ENCODE measurements at places on chromosomes 6 and 20.
A peak's percentile ranks its signal among the peaks of the same experiment; 100 is the strongest.

- no peaks in the 10 kb centered on the region for H3K4me1 ChIP-seq
- H3K27me3 ChIP-seq = no peaks in the 10 kb centered on the region
- H3K36me3 ChIP-seq = peaks cover 44% of the 10 kb centered on the region
- no peak overlapping the region for H3K4me3 ChIP-seq
- DNase-seq = no peak
These were observed 30.4 kb downstream of the FKBP1A start for GRCh38 chr20:1362484-1362883.

- no peak overlapping the region for H3K4me3 ChIP-seq
- H3K36me3 ChIP-seq = no peaks in the 10 kb centered on the region
- H3K4me1 ChIP-seq = no peaks in the 10 kb centered on the region
- H3K27me3 ChIP-seq = no peaks in the 10 kb centered on the region
- DNase-seq = no peak
These were observed 45.1 kb downstream of the MAPK14 start for GRCh38 chr6:36072681-36073080.

- H3K27me3 ChIP-seq = peaks cover 27% of the 10 kb centered on the region
- no peak for DNase-seq
- no peak overlapping the region for H3K4me3 ChIP-seq
- no peak overlapping the region for H3K27ac ChIP-seq
- H3K36me3 ChIP-seq = no peaks in the 10 kb centered on the region
- H3K4me1 ChIP-seq = no peaks in the 10 kb centered on the region
These were observed 158.1 kb upstream of the ZNF184 start for GRCh38 chr6:27630727-27631608.

DNA sequence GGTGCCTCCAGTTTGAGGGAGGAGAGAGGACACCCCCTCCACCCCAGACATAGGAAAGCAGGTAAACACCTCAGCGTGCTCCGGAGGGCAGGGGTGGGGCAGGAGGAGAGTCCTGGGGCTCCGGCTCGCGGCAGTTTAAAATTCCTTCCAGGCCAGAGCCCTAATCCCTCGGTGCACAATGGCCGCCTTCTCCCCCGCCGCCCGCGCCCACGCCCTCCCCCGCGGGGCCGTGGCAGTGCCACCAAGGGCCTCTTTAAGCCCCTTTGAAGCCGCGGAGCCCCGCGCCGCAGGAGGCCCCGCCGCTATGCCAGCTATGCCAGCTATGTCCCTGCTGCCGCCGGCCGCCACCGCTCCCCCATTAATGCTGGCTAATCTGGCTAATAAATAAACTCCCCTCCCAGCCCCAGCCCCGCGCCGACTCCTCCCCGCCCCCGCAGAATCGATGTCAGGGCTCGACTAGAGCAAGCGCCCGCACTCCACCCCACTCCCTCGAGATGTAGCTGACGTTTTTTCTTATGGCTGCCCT, 125.1 kb downstream of the MRPL14 start:
- H3K27me3 ChIP-seq = peaks cover 25% of the 10 kb centered on the region
- H3K4me1 ChIP-seq = peaks cover 30% of the 10 kb centered on the region
- H3K36me3 ChIP-seq = no peaks in the 10 kb centered on the region
- H3K4me3 ChIP-seq = peak overlapping the region; percentile 24
- DNase-seq = no peak

DNA sequence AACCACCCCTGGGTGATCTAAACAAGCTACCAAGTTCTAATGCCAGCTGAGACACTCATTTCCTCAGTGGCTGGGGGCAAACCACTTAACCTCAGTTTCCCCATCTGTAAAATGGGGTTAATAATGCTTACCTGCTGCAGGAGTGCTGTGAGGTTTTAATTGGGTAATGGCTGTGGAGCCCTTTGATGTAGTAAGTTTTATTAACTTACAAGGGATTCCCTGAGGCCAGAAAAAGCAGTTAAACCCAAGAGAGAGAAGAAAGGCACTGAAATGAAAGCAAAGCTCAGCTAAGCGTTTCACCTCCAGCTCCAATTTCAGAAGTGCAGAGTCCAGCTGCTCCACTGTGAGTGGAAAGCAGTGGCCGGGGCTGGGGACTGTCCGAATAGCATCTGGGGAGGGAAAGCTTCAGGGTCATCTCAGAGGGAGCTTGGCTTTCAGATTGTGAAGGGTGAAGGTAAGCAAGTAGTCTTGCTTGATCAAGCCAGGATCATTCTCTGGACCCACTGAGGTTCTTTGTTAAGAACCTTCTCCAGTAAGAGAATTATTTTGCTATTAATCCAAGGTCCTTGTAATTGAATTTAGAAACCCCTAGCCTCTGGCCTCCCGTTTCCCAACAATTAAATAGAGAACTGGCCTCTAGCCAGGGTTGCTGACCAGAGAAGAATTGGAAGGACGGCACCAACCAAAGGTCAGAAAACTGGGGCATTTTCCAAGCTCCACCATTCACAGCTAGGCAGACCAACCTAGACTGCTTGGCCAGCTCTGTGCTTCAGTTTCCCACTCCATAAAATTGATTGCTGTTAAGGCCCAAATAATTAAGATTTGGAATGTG, 20.9 kb upstream of the TCP11 start:
- no peak overlapping the region for H3K27ac ChIP-seq
- H3K36me3 ChIP-seq = no peaks in the 10 kb centered on the region
- H3K4me1 ChIP-seq = peaks cover 18% of the 10 kb centered on the region
- no peak overlapping the region for H3K4me3 ChIP-seq
- peak; percentile 37 for DNase-seq

DNA sequence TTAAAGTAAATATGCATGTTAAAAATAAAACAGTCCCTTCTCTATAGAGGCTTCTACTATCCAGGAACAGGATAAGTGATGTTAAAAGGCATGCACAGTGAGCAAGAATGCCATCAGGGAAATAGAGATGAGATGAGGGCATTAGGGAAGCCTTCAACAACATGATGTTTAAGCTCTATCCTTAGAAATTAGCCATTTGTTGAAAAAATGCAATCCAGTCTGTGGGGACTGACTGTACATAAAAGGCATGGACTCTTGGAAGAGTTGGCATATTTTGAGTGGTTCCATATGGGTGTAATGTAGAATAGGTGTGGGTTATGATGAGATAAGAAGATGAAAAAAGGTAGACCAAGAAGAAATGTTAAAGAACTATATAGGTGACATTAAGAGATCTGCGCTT, 5.8 kb downstream of the KIAA0319 start:
- no peak for DNase-seq
- H3K36me3 ChIP-seq = no peaks in the 10 kb centered on the region
- no peak overlapping the region for H3K27ac ChIP-seq
- no peaks in the 10 kb centered on the region for H3K4me1 ChIP-seq
- H3K27me3 ChIP-seq = no peaks in the 10 kb centered on the region
- H3K4me3 ChIP-seq = no peak overlapping the region

All from tibial nerve (tissue), 4 donors.